Dermis lymphatic vessel endothelial cell (primary cell): ENCODE measurements at places on chromosomes 2 and 18. TPM values are rescaled to one million over a fixed set of nuclear protein-coding genes. Genes with fewer than 3 reads are reported as not detected.

Gene RUFY4
- not detected in 2 replicates for total RNA-seq

Gene STAT4
- total RNA-seq, result 0.22 and 0.26 TPM in 2 replicates

Gene YWHAQ
- total RNA-seq, result 130 and 150 TPM in 2 replicates

Gene LCT
- under 0.01 TPM in 2 replicates for total RNA-seq

Gene COPS7B
- 11.7 and 13.5 TPM in 2 replicates for total RNA-seq

Gene EPG5
- 9.4 and 14.8 TPM in 2 replicates for total RNA-seq

Gene ASXL3
- total RNA-seq, result under 0.01 and 0.17 TPM in 2 replicates

Gene PLA2R1
- total RNA-seq, result 22.3 and 30.3 TPM in 2 replicates

Gene ALLC
- not detected in 2 replicates for total RNA-seq

Gene GREB1L
- total RNA-seq, result 1.2 and 3.5 TPM in 2 replicates

Gene LDLRAD4
- total RNA-seq, result 13.4 and 28.6 TPM in 2 replicates

Gene SLC16A14
- under 0.01 and 0.09 TPM in 2 replicates for total RNA-seq

Gene AKAIN1
- total RNA-seq, result not detected in 2 replicates

Gene BCL11A
- total RNA-seq, result 0.65 and 1.4 TPM in 2 replicates

Gene TRIM54
- 0.52 and 1.3 TPM in 2 replicates for total RNA-seq

Gene RGPD4
- total RNA-seq, result not detected in 2 replicates

Gene VRK2
- 20.2 and 24.8 TPM in 2 replicates for total RNA-seq

Gene ARHGEF33
- total RNA-seq, result under 0.01 and 0.26 TPM in 2 replicates

Gene TEX44
- total RNA-seq, result not detected in 2 replicates

Gene SUMO1
- total RNA-seq, result 111 and 127 TPM in 2 replicates
